ENCODE measurements at places on chromosomes 6 and 20.

DNA sequence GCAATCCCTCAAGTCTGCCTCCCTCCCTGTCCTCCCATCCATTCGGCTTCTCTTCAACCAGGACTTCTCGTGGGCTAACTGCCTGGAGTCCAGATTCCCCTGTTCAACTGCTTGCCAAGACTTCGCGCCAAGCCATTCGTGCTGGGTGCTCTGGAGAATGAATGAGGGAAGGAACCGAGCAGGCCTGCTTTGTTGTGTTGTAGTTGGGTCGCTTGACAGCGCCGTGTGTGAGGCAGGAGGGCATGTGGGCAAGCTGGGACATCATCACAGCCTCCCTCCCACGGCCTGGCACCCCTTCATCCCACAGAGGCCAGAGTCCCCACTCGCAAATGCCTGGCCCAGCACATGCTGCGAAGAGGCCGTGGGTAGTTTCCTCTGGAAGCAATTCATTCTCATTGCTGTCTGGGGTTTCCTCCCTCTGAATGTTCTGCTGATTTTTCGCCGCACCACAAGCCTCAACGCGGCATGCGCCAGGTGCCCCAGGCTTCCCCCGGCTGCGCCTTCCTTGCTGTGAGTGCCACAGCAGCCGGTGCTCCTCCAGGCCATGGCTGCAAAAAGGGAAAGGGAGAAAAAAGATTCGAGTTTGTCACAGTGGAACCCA lies 336.0 kb downstream of the QKI start:
- no peak for DNase-seq

GRCh38 chr20:37353285-37353849 lies 7.4 kb downstream of the SRC start:
- no peak for DNase-seq

GRCh38 chr6:56499095-56499494 lies 143.6 kb downstream of the DST start:
- DNase-seq = no peak

DNA sequence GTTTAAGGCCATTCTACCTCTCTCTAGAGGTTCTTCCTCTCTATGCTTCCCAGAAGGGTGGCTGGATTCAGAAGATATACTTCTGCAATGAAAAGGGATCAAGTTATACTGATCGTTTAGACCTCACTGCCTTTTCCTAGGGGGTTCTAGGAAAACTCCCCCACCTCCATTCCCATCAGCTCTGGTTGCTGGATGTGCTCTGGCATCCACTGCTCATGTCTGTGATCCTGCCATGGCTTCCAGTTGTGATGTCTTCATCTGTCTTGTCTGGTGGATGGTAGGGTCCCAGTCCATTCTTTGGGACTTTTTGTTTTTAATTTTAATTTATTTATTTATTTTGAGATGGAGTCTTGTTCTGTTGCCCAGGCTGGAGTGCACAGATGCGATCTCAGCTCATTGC lies 118.4 kb downstream of the BTBD3 start:
- no peak for DNase-seq

- no peak for DNase-seq
Observed at GRCh38 chr6:170091000-170091638, 199.8 kb downstream of the DLL1 start.

- DNase-seq = no peak
Observed at GRCh38 chr20:50471231-50471630, 39.0 kb upstream of the PTPN1 start.

- DNase-seq = no peak
Observed at GRCh38 chr6:36908747-36909146, 23.0 kb downstream of the C6orf89 start.

GRCh38 chr20:38649275-38649891 lies 47.8 kb downstream of the ARHGAP40 start:
- DNase-seq = no peak

GRCh38 chr6:116467096-116467495 lies 5.9 kb downstream of the CALHM6 start:
- DNase-seq = no peak

DNA sequence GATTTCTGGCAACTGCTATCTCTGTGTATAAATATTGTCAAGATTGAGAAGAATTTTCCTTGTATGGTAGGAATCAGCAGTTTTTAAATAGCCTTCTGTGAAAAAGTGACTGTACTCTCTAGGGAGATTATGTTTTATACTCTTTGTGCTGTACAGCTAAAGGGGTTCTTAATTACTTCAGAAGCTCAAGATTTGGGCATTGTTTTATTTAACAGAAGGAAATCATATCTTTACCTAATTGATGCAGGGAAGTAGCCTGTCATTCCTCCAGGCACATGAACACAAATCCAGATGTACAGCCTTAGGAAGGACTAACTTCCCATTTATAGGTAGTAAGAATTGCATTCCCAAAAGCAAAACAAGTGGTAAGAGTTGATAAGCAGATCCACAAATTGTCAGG lies 1.3 kb downstream of the CALHM5 start:
- no peak for DNase-seq

GRCh38 chr20:61692479-61692878 lies 373.2 kb downstream of the TAF4 start:
- no peak for DNase-seq

- no peak for DNase-seq
Observed at GRCh38 chr20:40467067-40467466, 222.0 kb downstream of the MAFB start.

- DNase-seq = no peak
Observed at GRCh38 chr6:79374308-79374707, 139.8 kb upstream of the HMGN3 start.

GRCh38 chr6:41289815-41290214 lies 3.3 kb upstream of the TREM1 start:
- DNase-seq = no peak

DNA sequence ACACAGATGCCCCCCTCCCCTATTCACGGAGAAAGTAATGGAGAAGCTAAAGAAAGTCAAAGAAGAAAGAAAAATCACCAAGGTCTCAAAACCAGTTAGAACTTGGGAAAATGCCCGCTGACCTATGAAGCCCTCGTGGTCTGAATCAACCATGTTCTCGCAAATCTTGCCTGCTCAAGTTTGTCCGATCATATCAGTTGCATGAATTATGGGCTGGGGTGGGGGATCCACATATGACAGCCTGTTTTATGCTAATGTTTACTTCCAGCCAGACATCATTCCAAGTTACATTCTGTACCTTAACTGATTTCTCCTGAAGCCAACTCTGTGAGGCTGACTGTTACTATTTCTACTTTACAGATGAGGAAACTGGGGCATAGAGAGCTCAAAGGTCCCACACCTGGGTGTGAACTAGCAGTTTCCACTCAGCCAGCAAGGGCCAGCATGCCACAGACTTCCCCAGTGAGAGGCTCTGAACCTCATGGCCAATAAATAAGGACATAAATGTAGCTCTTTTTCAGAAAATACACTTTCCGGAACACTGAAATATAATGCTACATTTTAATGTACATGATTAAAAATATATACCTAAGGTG lies 2.1 kb downstream of the RNASET2 start:
- no peak for DNase-seq

DNA sequence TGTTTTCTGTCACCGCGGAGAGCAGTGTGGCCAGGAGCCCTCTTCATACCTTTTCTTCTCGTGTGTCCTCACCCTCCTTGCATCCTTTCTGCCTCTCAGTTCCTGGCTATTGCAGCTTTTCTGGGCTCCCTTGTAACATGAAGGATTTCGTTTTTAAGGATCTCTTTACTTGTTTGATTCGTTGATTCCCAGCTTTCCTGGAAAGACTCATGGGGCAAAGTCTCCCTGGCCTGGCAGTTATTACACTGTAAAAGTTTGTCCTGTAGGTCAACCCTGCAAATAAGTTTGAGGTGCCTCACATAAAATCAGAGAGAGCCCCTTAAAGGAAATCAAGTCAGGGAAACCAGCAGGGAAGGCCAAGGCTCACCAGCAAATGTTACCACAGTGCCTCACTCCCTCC lies 70.1 kb downstream of the ISM1 start:
- DNase-seq = no peak

DNA sequence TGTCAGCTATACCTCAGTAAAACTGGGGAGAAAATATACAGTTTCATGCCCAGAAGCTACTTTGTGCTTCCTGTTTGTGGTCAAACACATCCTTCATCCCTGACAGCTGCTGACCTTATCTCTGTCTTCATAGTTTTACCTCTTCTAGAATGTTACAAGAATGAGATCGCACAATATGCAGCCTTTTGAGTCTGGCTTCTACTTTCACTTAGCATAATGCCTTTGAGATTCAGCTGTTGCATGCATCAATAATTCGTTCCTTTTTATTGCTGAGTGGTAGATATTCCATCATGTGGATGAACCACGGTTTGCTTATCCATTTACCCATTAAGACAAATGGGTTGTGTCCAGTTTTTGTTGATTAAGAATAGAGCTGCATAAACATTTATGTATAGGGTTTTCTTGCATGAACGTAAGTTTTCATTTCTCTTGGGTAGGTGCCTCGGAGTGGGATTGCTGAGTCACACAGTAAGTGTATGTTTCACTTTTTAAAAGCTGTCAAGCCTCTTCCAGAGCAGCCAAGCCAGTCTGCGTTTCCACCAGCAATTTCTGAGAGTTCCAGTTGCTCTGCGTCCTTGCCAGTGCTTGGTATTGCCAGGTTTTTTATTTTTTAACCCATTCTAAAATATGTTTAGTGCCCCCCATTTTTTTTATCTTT lies 86.6 kb upstream of the PAX1 start:
- DNase-seq = no peak

DNA sequence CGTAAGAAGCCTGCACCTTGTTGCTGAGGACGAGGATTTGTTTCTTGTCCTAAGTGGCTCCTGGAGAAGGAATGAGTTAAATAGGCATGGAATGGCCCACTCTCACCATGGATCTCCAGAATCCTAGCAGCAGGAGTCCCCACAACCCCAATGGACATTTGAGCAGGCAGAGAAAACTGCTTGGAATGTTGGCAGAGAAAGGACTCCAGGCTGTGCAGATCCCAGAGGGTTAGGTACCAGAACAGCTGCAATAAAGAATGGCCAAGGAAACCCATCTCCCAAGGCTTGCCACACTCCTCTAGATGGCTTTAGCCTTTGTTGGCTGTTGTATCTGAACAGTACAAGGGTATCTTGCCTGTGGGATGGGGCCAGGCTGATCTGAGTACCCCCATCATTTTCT lies 1415.7 kb upstream of the ADGRB3 start:
- DNase-seq = no peak

DNA sequence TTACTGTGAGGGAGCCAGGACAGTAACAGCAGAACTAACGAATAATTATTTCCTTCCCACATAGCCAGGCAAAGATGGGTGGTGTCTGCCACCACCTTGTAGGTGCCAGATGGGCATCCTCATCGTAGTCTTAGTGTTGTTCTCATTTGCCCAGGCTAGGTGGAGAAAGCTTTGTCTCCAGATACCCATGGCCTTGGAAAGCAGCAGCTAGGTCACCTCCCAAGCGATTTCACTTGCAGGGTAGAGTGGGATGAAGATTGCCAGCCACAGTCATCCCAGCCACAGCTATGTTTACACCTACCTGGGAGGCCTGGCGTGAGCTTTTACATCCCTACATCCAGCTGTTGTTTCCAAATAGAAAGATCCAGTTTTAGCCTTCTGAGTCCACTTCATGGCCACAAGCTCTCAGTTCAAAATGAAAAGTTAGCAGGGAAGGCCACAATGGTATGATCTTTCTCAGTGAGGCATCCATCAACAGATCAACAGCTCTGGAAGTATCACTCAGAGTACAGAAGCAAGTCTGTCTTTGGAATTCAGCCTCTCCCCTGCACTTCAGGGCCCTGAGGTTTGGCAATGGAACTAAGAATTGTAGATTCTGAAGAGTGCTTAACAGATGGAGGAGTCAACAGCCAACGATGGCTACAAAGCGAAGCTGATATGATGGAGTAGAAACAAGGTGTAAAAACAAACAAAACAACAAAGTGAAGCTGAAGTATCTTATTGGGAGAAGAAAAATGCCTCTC lies 11.0 kb upstream of the SNRPC start:
- no peak for DNase-seq

GRCh38 chr6:56366141-56366852 lies 118.9 kb upstream of the COL21A1 start:
- DNase-seq = no peak

DNA sequence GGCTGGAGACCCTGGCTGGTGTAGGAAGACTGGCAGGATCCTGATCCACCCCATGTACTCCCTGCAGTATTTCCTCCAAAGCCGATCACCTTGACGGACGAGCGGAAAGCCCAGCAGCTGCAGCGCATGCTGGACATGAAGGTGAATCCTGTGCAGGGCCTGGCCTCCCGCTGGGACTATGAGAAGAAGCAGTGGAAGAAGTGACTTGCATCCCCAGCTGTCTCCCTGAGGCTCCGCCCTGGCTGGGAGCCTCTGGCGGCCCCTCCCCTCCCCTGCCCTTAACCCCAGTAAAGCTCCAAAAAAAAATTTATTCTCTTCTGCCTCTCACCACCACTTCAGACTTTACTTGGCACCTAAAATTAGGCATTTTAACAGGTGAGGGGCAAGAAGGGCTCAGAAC lies 7.0 kb downstream of the COX4I2 start:
- no peak for DNase-seq

DNA sequence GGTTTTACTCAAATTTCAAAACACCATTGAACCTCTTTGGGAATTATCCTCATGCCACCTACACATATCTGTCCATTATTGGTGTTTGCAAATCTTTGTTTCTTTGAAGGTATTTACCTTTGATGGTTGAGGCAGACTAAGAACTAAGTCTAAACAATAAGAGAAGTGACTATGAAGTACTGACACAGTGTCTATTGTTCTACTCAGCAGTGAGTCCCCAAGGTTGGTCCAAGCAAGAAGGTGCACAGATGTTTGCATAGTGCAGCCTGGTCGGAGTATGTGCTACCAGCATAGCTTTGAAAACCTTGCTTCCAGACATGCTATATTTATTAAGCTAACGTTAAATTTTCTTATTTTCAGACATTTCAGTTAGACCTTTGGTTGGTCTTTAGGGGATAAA lies 19.5 kb downstream of the LRRC1 start:
- DNase-seq = no peak

DNA sequence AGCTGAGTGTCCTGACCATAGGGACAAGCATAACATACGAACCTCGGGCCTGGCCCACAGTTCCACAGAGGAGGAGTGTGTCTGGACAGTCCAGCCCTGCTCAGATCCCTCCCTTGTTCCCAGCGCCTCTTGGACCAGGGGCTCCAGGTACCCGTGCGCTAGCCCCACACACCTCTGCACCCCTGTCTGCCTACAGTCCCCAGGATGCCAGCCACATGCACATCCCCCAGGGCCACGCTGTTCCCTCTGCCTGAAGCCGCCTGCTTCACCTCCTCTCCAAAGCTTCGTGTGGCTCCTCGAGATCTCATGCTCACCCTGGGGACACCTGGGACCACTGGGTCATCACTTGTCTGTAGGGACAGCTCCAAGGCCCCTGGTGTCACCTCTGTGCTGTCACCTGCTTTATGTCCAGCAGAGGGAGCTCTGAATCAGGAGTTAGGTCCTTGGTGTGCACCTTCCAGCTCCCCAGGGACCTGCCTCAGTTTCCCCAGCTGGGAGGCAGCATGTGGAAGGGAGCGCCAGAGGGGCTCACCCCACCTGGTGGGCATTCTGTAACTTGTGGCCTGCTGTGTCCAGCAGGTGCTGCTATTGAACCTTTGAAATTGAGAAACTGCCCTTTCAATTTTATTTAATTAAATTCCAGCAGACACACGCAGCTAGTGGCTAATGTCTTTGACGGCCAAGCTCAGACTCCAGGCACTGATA lies 7.3 kb upstream of the YTHDF1 start:
- no peak for DNase-seq

GRCh38 chr6:50734488-50734887 lies 21.2 kb downstream of the TFAP2D start:
- DNase-seq = no peak

- no peak for DNase-seq
Observed at GRCh38 chr20:50744143-50744792, 12.9 kb downstream of the PARD6B start.

GRCh38 chr6:167965592-167966539 lies 31.6 kb upstream of the KIF25 start:
- no peak for DNase-seq
